Ammon's horn (tissue), 1 donor: ENCODE measurements at places on chromosomes 5 and 9.
A peak's percentile ranks its signal among the peaks of the same experiment; 100 is the strongest.

DNA sequence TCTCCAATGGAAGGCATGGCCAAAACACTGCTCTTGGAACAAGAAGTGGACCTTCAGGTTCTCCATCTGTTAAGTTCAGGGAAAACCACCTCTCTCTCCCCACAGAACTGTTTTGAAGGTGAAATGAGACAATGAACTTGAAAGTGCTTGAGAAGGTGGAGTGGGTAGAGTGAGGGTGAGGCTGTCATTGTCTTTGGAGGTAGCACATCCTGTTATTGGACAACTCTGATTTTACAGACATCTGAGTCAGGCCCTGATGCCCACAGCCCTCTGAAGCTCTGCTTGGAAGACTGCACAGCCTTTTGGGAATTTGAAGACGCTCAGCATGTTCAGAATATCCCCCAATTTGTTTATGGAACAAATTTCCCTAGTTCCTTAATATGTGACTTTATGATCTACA is 27.6 kb upstream of the TEX48 start:
- no peak for DNase-seq

DNA sequence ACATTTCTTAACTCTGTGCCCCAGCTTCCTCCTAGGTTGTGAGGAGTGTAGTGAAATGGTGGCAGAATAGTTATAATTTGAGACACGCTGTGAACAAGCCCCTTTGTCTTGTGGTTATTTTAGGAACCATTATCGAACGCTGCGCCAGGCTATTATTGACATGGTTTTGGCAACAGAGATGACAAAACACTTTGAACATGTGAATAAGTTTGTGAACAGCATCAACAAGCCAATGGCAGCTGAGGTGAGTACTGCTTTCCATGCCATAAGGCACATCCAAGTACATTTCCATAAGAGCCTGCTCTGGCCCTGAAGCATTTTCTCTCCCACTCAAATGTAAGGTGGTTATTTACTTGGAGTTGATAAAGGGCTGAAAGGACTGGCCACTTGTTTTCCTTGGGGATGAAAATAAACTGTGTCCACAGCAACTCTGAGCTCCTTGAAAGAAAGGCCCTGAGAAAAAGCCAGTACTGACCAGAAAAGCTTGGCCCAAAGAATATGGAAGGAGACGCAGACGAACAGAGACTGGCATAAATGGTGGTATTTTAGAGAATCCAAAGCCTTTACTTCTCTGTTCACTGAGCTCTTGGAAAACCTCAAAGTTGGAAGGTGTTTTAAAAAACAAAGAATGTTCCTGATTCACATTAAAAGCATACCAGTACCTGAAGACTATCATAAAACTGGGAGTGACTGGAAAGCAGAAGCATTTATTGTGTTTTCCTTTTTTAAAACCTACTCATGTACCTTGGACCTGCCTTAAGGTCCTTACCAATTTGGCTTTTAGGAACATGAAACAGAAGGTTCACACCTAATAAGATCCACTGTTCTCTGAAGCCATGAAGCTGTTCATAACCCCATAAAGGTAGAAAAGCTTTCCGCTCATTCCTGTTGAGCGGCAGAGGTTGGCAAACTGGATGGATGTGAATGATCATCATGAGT is 72.2 kb downstream of the WDR41 start:
- no peak for DNase-seq

- no peak for DNase-seq
These were observed 64.8 kb downstream of the ATP10B start for GRCh38 chr5:160787240-160787639.

- no peak for DNase-seq
These were observed 106.7 kb downstream of the EFNA5 start for GRCh38 chr5:107563959-107564544.

DNA sequence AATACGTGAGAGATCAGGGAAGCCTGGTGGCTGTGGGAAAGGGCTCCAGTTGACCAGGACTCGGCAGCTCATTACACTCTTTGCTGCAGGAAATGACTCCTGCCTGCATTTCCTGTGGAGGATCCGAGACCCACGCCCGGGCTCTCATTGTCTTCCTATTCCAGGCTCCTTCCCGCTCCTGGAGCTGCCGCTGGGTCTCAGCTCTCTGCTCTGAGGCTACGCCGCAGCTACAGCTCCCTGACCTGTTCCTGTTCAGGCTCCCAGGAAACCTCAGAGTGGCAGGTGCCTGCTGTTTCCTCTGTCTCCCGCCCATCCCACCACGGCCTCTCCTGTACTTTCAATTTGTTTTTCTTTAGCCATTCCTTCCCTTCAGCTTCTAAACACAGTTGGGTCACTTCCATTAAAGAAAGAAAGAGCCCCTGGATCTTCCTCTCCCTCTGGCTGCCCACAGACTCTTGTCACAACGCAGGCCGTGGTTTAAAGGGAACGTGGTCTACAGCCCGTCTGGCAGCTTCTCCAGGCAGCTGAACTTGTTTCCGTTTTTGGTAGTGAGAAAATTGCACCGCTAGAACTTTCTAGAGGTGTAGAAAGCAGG is 71.5 kb downstream of the IL6ST start:
- DNase-seq = peak; percentile 28

- DNase-seq = no peak
These were observed 145.4 kb downstream of the NMUR2 start for GRCh38 chr5:152259702-152260101.

- no peak for DNase-seq
These were observed 34.7 kb downstream of the PAEP start for GRCh38 chr9:135596211-135596610.

GRCh38 chr9:14366076-14366475 is 52.1 kb upstream of the NFIB start:
- DNase-seq = no peak

DNA sequence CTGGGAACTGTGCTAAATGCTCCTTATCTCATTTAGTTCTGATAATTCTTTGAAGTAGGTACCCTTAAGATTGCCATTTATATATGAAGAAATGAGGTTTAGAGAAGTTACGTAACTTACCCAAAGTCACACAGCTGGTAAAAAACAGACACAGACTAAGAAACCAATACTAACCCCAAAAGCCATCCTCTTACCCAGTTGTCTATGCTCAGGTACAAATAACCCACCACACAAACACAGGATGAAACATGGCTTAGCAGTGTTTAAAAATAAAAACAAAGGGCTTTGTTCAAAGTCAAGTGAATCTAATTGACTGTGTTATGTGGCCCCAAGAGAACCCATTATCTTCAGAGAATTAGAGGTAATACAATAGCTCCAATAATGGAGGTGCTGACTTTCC is 37.0 kb upstream of the IL7R start:
- DNase-seq = no peak

- DNase-seq = no peak
These were observed 20.4 kb downstream of the ACO1 start for GRCh38 chr9:32404856-32405255.

DNA sequence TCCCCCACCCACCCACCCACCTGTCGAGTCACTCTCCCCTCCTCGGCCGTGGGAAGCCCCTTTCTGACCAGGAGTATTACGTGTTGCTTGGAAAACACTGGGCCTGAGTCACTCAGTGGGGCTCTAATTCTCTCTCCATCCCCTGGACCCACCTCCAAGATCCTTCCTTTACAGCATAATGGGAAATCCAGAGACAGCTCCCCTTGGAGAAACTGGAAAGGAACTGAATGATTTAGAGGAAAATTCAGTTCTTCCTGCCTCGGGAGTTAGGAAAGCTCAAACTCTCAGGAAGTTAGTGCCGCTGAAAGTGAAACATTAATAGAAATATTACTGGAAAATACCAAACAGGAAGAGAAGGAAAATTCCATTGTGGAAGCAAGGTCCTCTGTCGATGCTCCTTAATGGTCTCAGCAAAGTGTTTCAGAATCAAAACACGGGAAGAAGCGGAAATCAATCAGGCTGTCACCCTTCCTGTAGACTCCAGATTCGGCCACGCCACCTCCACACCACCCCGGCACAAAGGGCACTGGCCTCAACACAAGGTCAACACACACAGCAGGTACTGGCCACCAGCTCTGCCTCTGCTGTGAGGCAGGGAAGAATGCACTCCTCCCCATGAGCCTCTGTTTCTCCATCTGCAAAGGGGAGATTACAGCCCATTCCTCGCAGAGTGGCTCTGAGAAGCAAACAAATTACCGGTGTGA is 9.6 kb downstream of the SHB start:
- DNase-seq = no peak

GRCh38 chr9:79221084-79221483 is 350.7 kb upstream of the TLE4 start:
- no peak for DNase-seq

DNA sequence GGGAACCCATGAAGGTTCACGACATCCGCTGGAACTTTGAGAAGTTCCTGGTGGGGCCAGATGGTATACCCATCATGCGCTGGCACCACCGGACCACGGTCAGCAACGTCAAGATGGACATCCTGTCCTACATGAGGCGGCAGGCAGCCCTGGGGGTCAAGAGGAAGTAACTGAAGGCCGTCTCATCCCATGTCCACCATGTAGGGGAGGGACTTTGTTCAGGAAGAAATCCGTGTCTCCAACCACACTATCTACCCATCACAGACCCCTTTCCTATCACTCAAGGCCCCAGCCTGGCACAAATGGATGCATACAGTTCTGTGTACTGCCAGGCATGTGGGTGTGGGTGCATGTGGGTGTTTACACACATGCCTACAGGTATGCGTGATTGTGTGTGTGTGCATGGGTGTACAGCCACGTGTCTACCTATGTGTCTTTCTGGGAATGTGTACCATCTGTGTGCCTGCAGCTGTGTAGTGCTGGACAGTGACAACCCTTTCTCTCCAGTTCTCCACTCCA is 7.6 kb downstream of the GPX3 start:
- DNase-seq = no peak

DNA sequence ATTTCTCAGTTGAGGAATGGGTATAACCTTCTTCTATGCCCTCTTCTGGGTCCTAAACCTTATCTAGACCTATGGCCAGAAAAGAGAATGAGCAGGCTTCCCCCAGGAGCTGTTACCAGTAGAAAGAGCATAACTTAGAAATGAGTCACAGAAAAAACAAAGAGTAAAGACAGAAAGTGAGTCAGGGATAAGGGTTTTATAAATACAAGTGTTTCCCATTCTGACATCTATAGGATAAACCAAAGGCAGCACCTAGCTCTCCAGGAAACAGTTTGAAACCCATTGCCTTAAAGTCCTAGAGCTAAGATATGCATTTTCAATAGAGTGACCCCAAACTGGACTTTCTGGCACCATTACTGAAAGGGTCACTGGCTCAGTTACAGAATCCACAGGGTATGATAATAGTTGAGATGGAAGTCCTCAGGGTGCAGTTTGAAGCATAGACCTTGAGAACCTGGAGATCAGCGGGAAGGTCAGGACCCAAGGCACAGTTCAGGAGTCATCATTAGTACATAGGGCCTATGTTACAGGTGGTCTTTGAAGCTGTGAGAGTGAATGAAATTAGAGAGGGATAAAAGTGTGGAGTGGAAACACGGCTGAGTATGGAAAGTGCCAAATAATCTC is 42.7 kb upstream of the LIFR start:
- no peak for DNase-seq

- DNase-seq = no peak
These were observed 18.1 kb downstream of the TCF7 start for GRCh38 chr5:134132372-134133187.

- no peak for DNase-seq
These were observed 145.4 kb downstream of the CD180 start for GRCh38 chr5:67051164-67051563.

GRCh38 chr9:68706363-68707201 is 1.5 kb downstream of the PIP5K1B start:
- DNase-seq = peak; percentile 8

DNA sequence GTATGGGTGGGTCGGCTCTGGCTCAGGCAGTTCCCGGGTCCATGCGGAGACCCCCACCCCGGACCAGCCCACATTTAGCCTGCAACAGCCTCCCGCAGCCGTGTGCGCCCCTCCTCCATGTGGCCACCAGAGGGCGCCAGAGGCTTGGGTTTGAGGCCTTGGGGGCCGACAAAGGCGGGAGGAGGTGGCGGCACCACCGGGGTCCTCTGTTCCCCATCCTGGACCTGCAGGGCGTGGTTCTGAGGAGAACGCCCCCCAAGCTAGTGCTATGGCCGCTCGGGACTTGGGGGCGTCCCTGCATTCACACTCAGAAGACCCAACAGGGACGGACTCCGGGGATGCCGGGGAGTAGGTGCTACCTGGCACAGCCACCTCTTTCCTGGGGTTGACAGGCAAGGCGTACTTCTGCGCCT is 16.5 kb downstream of the ASS1 start:
- peak; percentile 50 for DNase-seq

GRCh38 chr9:4852419-4852818 is 59.7 kb downstream of the RCL1 start:
- no peak for DNase-seq

DNA sequence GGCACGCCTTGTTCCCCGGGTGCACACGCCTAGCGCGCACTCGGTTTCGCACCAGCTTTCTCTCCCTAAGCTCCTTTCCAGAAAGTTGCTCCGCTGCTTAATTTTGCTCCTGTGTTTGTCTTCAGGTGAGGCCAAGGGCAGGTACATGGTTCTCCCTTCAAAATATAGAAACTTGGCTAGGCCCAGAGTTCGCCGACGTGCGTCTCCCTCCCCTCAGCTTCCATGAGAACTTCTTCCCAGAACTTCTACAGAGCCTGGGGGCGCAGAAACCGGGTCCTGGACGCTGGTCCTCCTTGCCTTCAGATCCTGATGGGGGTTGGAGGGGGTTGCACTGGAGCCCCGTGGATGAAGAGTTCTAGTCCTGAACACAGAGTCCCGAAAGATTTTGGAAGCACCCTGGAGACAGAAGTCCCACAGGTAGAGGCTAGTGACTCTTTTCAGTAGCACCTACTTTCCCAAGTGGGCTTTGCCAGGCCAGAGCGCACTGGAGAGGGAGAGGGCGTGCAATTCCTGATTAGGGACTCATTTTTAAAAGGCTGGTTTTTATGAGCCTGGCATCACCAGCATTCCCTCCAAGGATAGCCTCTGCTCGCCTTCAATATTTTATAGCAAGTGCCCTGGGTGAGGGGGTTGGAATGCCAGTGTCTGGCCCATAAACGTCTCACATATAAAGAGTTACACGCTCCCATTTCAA is 128.4 kb downstream of the TMEM174 start:
- DNase-seq = no peak

DNA sequence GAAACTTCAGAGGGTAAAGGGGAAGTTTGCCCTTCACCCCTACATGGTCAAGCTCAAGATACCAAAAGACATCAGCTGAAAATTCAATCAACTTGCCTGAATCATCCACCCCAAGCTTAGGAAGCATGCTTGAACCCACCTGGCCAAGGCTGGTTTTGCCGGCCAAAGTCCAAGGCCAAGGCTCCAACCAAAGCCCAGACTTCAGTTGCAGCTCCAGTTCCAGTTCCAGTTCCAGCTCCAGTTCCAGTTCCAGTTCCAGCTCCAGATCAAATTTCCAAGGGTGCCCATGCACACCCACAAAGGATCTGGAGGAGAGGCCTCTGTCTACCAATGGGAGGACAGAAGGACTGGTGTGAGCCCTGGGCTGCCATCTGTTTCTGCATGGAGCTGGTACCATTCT is 4.6 kb upstream of the SERINC5 start:
- no peak for DNase-seq

GRCh38 chr5:78701795-78702410 is 53.3 kb upstream of the LHFPL2 start:
- DNase-seq = no peak
